ENCODE measurements at places on chromosomes 5 and 9.

DNA sequence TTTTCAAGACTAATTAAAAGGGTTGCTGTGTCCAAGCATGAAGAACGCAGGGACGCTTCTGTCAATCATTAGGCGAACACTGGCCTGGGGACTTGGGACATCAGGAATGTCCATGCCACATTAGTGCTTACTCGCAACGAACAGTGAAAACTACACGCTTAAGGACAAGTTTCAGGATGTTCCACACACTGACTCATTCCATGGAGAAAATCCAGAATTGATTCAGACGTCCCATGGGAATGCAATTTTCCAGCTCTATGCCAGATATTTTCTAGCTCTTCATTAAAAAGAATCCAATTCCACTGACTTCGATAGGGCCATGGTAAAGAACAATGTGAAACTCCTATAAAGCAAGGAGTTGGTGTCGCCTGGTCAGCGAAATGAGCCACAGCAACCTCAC is 98.2 kb downstream of the CAMSAP1 start:
- no peak for DNase-seq

- DNase-seq: no peak
Measured at GRCh38 chr5:126519637-126520592, 75.1 kb downstream of the ALDH7A1 start.

DNA sequence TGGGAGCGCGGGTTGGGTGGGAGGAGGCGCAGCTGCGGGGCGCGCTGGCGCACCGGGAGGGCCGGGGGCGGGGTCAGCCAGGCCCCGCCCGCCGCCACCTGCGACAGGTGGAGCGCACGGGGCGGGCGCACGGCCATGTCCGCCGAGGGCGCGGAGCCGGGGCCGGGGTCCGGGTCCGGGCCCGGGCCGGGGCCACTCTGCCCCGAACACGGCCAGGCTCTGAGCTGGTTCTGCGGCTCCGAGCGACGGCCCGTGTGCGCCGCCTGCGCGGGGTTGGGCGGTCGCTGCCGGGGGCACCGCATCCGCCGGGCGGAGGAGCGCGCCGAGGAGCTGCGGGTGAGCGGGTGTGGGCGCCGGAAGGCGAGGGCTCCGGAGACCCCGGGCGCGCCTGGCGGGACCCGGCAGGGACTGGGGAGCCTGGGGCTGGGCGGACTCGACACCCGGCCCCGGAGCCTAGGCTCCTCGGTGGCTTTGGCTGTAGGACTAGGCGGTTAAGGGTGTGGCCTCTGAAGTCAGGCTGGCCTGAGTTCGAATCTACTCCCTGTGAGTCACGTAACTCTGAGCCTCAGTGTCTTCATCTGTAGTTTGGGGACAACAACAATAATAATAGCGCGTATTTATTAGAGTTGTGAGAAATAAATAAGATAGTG is at the start of gene BSPRY:
BSPRY (plus strand) TSS at position 97 of the 650 bp plus-strand sequence; CDS start at position 136, 39 bp downstream.
- peak; percentile 14 for DNase-seq

DNA sequence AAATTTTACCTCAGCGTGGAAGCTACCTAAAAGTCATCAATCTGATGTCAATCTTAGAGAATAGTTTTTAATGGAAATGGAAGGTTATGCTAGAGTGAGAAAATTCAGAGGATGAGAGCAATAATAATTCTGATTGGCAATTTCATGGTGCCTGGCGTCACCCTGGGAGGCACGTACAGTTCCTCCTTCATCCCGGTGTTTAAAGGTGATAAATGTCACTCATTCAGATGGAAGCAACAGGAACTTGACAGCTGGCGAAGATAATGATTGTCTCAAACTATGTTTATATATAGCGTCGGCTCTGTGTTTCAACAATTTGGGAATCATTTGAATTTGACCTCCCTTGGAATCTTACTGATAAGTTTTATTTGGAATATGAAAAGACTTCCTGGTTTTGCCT is 108.4 kb downstream of the MED10 start:
- no peak for DNase-seq

DNA sequence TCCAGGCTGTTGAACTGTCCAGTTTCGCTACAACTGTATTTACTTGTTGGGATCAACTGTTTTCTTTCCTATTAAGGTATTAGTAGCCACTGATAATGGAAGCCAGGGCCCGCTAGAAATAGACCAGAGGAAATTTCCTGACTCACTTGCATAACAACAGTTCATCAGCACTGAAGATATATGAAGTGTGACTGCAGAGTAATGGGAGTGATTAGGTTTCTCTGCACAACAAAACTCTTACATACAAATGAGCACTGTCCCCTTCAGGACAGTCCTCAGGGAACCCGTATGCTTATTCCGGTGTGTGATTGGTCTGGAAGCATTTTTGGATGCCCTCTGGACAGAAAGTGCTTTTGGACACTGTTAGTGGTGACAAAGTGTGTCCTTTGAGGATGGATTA is 55.3 kb downstream of the LIX1 start:
- DNase-seq: no peak

GRCh38 chr9:69346596-69347390 is 21.8 kb downstream of the ENTREP1 start:
- DNase-seq: no peak

DNA sequence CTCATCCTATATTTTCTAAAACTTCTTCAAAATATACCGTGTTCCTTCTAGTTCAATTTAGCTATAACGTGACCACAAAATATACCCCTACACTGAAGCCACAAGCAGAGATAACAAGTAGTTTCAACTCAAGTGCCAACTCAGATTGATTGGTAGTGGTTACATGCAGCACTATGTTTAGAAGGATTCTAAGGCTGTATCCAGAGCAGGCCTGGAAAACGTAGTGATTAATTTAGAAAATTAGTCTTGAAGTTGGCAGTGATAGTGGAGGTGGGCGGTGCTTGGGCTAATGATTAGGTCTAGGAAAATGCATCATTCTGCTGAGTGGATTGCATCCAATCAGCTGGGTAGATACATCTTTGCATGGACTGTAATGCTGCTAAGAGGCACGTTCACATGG is 61.5 kb downstream of the MAMDC2 start:
- DNase-seq: no peak

GRCh38 chr5:171601266-171601881 is 181.9 kb downstream of the FGF18 start:
- no peak for DNase-seq

DNA sequence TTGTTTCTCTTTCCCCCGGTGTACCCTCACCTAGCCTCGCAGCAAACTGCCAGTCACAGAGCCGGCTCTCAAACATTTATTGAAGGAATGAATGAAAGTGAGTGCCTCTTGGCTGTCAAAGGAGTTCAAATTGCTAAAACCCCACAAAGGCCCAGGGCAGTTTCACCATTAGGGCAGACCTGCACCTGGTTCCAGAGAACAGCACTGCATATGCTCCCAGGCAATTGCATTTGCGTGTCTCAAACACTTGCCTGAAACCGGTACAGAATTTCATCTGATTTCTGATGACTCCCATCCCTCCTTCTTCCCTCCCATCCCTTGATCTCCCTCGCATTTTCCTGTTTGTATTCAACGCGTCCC is 165.6 kb upstream of the ZNF462 start:
- DNase-seq: no peak

GRCh38 chr9:109164042-109164441 is 3.0 kb downstream of the FRRS1L start:
- no peak for DNase-seq

GRCh38 chr5:29230591-29230990 is 1962.9 kb upstream of the CDH6 start:
- DNase-seq: no peak

Measured in stimulated activated CD4-positive, alpha-beta T cell treated with anti-CD3 and anti-CD28 coated beads, Interleukin-1b, Interleukin-23, amount 100 ng/mL, for 24 hours (primary cell).